Stimulated activated CD8-positive, alpha-beta memory T cell treated with anti-CD3 and anti-CD28 coated beads, Interleukin-2, amount 100 ng/mL, for 1 hour (primary cell): ENCODE measurements at places on chromosomes 16 and 17.

DNA sequence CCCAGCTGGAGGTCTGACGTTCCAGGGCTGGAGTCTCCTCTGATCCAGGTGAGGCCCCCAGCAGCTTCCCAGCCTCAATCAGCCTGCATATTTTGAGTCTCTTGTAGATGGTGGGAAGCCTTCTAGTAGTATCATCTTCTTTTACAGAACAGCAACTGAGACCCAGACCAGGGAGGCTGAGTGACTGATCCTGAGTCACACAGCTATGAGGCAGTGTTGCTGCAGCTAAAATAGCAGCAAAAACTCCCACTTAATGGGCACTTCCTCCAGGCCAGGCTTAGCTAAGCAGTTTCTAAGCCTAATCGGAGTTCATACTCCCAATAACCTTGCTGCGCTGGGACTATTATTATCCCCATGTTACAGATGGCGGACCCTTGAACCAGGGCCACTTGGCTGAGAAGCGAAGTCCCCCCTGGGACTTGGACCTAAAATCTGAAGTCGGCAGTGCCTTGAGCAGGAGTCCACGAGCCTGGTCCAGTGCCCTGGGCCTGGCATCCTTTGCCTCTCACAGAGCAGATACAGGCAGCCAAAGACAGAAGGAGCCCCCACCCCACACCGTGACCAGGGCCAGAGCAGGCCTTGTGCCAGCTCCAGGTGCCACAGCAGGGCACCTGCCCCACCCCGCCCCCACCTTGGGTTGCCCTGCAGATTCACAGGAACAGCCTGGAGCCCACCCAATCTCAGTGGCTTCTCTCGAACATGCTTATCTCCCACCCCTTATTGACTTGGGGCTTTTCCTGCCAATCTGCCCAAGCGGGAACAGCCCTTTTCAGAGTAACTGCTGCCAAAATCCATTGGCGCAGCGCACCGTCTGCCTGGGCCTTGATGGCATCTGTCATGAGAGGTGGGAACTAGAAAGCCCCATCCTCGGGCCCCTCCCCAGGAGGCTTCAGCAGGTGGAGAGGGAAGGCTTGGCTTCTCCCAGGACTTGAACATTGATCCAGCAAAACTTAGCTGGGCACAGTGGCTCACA is 65.1 kb downstream of the SOCS1 start:
- no peak for DNase-seq

DNA sequence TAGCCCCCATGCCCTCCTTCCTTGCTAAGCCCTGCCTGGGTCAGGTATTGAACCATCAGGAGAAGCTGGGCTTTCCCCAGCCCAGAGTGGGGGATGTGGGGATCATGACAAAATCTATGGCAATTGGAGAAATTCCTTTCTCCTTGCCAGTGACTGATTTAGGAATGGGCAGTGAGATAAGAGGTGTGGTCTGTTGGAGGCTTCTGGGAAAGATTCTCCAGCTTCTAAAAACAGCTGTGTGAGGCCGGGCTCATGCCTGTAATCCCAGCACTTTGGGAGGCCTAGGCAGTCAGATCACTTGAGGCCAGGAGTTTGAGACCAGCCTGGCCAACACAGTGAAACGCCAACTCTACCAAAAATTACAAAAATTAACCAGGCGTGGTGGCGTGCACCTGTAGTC is 69.1 kb downstream of the SRCIN1 start:
- no peak for DNase-seq

DNA sequence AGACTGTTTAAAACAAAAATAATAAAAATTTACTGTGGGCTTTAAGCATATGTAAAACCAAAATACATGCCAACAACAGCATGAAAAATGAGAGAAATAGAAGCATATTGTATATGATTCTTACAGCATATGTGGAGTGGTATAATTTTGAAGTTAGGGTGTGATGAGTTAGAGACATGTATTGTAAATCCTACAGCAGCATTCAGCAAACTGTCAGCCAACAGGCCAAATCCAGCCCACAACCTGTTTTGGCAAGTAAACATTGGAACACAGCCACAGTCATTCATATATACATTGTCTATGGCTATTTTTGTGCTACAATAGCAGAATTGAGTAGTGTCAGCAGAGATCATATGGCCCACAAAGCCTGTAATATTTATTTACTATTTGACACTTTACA is 42.3 kb downstream of the ZNF18 start:
- no peak for DNase-seq

DNA sequence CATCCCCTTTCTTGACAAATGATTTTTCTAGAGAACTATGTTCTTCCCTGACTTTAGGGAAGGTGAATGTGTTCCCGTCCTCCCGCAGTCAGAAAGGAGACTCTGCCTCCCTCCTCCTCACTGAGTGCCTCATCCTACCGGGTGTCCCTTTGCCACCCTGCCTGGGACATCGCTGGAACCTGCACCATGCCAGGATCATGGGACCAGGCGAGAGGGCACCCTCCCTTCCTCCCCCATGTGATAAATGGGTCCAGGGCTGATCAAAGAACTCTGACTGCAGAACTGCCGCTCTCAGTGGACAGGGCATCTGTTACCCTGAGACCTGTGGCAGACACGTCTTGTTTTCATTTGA is 7.4 kb downstream of the NAT9 start:
- no peak for DNase-seq

DNA sequence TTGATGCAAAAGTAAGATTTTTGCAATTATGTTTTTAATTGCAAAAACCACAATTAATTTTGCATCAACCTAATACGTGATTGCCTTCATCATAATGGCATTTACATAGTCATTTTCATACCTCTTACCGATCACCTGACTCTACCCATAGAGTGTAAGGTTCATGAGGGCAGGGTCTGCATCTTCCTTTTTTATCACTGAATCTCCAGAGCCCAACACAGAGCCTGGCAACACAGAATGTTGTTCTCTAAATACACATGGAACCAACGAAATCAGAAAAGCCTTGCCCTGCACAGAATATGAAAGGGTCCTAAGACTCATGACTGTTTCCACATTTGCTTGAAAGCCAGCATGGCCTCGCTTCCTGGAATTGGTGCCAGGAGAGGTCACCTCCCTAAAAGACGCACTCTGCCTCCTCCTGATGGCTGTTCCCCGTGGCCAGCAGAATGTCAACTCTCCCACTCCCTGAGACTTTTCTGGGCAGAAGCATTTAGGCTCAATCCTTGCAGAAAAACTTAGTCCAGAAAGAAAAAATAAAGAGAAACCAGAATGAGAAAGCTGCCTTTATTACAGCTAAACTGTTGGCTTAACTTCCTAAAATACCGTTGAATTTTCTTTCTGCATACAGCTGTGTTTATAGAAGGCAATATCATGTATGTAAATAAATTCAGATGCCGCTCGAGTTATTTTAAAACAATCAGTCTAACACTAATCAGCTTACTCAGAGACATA is 327.8 kb upstream of the MAF start:
- no peak for DNase-seq

DNA sequence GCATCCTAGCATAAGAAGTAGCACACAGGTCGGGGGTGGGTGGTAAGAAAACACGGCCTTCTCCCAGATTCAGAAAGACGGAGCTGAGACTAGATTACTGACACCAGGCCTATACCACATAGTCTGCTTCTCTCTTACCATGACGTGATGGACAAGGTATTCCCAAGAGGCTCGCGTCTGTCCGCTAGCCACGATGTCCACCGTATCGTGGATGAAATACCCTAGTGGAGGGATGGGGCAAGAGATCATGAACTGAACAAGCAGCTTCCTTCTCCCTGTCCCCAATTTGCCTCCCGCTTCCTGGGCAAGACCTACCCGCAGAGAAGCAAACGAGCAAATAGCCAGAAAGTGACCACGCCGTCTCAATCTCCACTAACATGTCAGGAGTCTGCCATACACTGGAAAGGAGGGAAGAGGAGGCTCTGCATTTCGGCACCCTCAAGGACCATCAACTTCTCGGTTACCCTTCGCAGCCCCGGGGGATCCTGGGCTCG is 820 bp downstream of the TLCD1 start:
- DNase-seq: no peak

GRCh38 chr16:58960034-58960433 is 225.9 kb upstream of the GOT2 start:
- no peak for DNase-seq

GRCh38 chr16:74998481-74999218 is at the start of gene ZNRF1:
TSS of gene ZNRF1 (plus strand) at chr16:74999024. CDS start at chr16:74999672, 648 bp downstream.
- peak; percentile 66 for DNase-seq

DNA sequence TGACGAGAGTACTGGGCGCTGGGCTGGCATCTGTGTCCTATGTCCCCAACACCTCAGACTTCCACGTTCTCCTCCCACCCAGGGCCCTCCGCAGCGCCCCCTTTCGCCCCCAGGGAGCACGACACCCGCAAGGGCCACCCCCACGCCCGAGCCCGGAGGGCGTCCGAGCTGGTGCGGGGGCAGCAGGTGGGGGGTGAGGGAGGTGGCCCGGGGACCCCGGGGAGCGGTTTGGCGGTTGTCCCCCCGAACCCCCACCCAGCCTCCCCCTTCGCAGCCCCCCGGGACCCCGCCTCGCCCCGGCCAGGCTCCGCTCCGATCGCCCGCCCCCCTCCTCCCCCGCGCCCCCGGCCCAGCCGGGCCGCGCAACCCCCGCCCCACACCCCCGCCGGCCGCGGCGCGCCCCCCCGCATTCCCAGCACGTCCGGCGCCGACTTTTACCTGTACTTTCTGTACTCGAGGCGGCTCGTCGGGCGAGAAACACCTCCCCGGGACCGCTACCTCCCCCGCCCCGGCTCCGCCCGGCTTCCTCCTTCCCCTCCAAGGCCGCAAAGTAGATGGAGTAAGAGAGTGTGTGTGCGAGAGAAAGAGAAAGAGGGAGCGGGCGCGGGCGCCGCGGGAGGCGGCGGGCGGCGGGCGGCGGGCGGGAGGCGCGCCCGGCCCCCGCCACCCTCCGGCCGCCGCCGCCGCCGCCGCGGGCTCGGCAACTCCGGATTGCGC is 901 bp downstream of the CDYL2 start:
- no peak for DNase-seq

GRCh38 chr17:47897561-47897960 is 1.5 kb downstream of the SP2 start:
- no peak for DNase-seq

DNA sequence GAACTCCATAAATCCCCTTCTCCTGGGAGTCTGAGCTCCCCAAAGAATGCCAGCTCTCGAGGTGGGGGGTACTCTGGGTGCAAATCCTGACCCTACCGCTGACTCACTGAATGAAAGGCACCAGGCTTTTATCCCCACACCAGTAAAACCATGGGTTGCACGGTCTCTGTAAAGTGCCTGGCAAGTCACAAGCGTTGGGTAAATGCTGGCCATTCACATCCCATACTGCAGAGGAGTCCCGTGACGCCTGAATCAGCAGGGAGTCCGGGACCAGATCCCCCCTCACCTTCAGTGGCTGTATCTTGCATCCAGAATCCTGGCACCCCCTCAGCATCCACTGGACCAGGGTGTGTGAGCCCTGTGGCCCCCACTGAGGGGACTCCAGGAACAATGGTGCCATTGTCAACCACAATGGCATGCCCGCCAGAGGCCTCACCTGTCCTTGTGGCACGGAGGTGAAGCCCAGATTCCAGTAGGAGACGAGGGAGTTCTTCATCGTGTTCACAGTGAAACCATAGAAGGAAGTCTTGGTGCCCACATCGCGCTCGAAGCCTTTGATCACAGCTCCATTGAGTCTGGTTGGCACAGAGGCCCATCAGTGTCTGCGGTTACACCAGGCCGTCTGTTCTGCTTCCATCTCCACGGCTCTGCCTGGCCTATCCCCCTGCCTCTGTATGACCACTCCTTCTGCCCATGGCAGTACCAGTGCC is 13.3 kb downstream of the ST6GALNAC2 start:
- DNase-seq: no peak

- DNase-seq: no peak
These were observed 18.2 kb downstream of the PGS1 start for GRCh38 chr17:78396441-78397337.

DNA sequence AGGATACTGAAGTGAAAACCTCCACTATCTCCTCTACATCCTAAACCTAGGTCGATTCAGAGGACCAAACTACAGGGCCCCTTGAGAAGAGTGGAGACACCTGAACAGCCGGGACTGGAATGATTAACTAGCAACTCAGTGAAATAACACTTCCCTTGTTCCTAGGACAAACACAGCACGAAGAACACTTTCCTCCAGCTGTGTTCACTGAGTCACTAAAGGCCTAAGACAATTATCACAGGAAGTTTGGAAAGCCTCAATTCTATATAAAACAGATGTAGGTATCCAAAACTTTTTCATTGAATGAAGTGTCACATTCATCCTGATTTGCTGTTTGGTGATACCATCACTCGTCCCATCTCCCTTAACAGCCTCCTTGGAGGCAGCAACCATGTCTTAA is 15.5 kb upstream of the CUEDC1 start:
- no peak for DNase-seq
